ENCODE measurements at places on chromosomes 6 and 20.

DNA sequence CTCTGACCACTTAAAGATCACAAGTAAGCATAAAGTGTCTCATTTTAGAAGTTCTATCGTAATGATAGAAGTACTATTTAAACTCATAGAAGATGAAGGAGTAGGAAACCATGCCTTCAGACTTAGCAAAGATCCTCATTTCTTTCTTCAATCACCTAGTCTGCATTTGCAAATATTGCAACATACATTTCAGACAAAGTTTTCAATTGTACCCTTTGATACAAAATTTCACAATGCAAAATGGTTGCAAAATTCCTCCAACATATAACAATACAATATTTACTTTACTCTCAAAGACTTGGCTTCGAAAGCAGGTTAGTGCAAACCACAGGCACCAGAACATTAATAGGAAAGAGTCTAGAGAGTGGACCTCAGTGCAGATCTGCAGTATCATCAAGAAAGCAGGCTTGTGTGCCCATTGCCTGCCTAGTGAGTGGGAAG lies 16.1 kb upstream of the ROS1 start:
- no peak for DNase-seq

DNA sequence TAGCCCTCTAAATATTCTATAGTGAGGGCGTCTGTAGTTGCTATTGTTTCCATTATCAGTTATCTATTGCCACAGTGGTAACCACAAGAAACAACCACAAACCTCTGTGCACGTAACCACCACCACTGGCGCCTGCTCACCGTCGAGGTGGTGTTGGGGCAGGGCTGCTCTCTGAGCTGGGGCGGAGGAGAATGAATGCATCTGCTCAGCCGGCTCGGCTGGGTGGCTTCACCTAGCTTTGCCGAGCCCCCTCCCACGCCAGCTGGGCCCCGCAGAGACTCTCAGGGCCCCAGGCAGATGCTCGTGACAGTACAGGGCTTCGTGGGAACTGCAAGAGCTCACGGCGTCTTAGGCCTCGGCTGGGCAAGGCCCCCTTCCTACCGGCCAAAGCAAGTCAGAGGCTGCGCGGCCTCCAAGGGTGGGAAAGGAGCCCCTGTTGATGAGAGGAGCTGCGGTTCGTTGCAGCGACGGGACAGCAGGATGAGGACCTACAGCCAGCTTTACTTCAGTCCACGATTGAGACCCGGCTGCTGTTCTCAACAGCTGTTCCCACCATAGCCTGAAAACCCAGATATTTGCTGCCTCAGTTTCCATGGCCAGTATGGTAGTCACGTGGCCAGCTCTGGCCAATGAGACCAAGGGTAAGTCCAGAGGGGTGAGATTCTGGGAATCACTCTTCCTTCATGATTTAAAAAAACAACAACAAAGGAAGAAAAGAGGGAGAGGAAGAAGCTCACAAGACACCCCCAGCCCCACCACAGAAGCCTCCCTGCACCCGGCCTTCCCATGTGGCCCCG lies 120.2 kb upstream of the AFDN start:
- peak; percentile 41 for DNase-seq

GRCh38 chr6:161564952-161565351 lies 291.1 kb upstream of the AGPAT4 start:
- no peak for DNase-seq

- no peak for DNase-seq
Measured at GRCh38 chr6:159372333-159372732, 203.1 kb downstream of the FNDC1 start.

DNA sequence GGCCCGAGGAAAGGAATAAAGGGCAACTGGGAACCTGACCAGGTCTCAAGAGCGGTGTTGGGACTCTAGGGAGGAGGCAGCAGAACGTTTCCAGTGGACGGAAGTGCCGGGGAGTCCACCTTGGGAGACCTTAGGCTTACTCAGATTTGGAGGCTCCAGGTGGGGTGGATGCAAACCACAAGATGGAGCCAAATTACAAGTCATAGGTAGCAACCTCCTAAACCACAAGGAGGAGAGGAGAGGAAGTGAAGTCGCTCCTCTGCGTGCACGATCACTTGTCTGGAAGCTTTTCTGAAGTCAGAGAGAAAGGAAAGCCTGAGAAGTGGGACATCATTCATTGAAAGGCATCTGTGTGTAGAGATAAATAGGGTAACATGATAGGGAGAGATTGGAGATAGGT lies 9.3 kb downstream of the HLA-DOA start:
- peak; percentile 88 for DNase-seq

DNA sequence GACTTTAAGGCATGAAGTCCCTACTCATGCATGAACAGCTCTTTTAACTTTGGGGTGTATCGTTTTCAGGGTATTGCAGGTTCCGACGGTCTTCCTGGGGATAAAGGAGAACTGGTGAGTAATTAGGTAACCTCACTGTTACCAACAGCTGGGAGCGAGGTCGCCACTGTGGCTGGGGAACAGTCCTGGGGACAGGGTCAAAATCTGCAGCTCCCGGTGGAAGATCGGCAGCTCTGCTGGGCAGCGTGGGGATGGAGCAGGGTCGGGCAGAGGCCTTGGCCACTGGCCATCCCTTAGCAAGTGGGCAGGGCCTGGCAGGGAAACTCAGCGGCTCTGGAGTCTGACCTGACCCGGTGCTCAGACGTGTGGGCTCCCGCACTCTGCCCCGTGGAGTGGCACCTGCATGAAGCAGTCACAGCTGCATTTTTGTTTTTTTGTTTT lies 16.1 kb downstream of the COL9A3 start:
- peak; percentile 52 for DNase-seq

DNA sequence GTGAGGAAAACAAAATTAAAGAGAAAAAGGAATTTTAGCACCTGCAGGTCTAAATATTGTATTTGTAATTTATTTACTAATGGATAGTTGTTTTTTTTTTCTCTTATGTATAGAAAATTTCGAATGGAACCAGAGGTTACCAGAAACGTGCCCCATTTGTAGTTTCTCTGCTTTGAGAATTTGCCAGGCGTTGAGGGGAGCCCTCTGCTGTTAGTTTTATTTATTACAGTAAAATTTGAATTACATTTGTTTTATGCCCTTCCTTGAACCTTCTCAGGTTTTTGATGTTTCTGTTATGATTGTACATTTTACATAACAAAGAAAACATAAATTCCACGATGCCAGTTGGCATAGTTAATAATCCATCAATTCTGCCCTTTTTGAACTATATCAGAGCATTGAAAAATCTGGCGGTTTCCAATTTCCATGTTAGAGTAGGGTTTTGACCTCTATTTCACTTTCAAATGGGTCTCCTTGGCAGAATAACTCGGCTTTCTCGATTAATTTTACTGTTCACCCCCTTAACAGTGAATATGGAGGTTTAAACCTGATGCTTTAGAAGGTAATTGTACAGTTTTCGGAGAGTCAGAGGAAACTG lies 35.1 kb upstream of the RFPL4B start:
- DNase-seq: no peak

DNA sequence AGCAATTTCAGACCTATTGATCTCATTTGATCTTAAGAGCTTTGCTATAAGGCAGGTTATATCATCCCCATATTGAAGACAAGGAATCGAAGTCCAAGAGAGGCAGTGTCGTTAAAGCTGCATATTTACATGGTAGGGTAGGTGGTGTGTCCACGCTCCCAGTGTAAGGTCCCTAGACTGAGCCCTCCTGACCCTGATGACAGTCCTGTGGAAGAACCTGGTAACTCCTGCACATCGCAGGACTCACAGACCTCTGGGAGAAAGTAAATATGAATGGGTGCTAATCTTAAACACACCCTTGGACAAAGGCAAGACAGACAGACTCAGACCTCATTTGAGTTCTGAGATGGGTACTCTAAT lies 602 bp upstream of the HLA-DPB1 start:
- DNase-seq: no peak

Measured in endodermal cell (in vitro differentiated cells).